ENCODE measurements at places on chromosomes 6 and 20. TPM values are rescaled to one million over a fixed set of nuclear protein-coding genes. Genes with fewer than 3 reads are reported as not detected.

The PCK1 gene
- total RNA-seq = not detected

The RIMS1 gene
- total RNA-seq = 0.33 TPM

The ULBP3 gene
- total RNA-seq = 9.9 TPM

The METTL24 gene
- 0.50 TPM for total RNA-seq

The CLVS2 gene
- 0.12 TPM for total RNA-seq

The AHI1 gene
- total RNA-seq = 26.6 TPM

The NT5E gene
- total RNA-seq = 527 TPM

The BLOC1S5 gene
- 18.9 TPM for total RNA-seq

The LGSN gene
- total RNA-seq = not detected

The AVP gene
- not detected for total RNA-seq

The BNIP5 gene
- total RNA-seq = not detected

The THBS2 gene
- total RNA-seq = 425 TPM

The ZFAND3 gene
- 32.6 TPM for total RNA-seq

The C6orf141 gene
- total RNA-seq = 55.3 TPM

The SLPI gene
- not detected for total RNA-seq

The F13A1 gene
- total RNA-seq = under 0.01 TPM

The RPL10A gene
- total RNA-seq = 1,320 TPM

The ZSCAN9 gene
- 12.9 TPM for total RNA-seq

The CRISP2 gene
- not detected for total RNA-seq

The BPIFB1 gene
- not detected for total RNA-seq

The CDH22 gene
- total RNA-seq = under 0.01 TPM

The SLC22A1 gene
- 0.77 TPM for total RNA-seq

The ARHGAP40 gene
- total RNA-seq = under 0.01 TPM

The CGA gene
- not detected for total RNA-seq

The PPP1R16B gene
- total RNA-seq = 5.3 TPM

The LTA gene
- not detected for total RNA-seq

The CCN5 gene
- total RNA-seq = 1.5 TPM

The GATA5 gene
- 0.50 TPM for total RNA-seq

The EPHA7 gene
- 1.00 TPM for total RNA-seq

The GABBR1 gene
- 11.8 TPM for total RNA-seq

The PGK2 gene
- not detected for total RNA-seq

The MAS1 gene
- total RNA-seq = not detected

The FAM83B gene
- total RNA-seq = 0.12 TPM

The HLA-DPB1 gene
- total RNA-seq = 21.1 TPM

The DSP gene
- total RNA-seq = 0.33 TPM

The MEI4 gene
- not detected for total RNA-seq

The CENPQ gene
- total RNA-seq = 9.6 TPM

The ASIP gene
- not detected for total RNA-seq

The TOX2 gene
- total RNA-seq = 1.6 TPM

The QRSL1 gene
- 10.1 TPM for total RNA-seq

The SLC17A1 gene
- not detected for total RNA-seq

The DCDC2 gene
- total RNA-seq = 6.1 TPM

The DEFB124 gene
- total RNA-seq = not detected

The RNGTT gene
- 32.4 TPM for total RNA-seq
